ENCODE measurements at places on chromosomes 13 and 19.

GRCh38 chr13:26071691-26072090 is 19.9 kb upstream of the SHISA2 start:
- no peak overlapping the region for H3K27ac ChIP-seq
- DNase-seq: no peak
- H3K36me3 ChIP-seq: no peaks in the 10 kb centered on the region
- no peaks in the 10 kb centered on the region for H3K4me1 ChIP-seq
- H3K27me3 ChIP-seq: no peaks in the 10 kb centered on the region

- DNase-seq: no peak
- H3K27me3 ChIP-seq: no peaks in the 10 kb centered on the region
- H3K4me1 ChIP-seq: no peaks in the 10 kb centered on the region
- H3K4me3 ChIP-seq: no peak overlapping the region
- H3K36me3 ChIP-seq: no peaks in the 10 kb centered on the region
Observed at GRCh38 chr13:65468628-65469027, 1761.5 kb downstream of the PCDH9 start.

DNA sequence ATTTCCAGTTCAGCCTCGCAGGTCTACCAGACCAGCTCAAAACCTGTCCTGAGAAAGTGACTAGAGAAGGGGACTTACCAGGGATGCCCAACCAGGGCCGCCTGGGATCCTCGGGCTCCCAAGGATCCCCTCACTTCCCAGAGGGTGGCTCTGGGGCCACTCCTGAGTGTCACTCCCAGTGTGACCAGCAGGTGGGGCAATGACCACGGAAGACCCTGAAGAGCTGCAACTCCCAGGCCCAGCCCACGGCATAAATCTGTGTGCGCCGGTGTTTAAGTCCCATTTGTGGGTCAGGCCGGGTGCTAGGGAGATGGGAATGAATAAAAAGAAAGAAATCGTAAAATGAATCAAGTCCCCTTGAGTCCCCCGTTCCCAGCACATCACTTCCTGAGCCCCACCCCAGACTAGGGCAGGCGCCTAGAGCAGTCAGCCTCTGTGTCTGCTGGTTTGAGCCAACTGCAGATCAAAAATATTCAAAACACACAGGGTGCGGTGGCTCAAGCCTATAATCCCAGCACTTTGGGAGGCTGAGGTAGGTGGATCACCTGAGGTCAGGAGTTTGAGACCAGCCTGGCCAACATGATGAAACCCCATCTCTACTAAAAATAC is 10.7 kb downstream of the PTGIR start:
- no peaks in the 10 kb centered on the region for H3K27me3 ChIP-seq
- H3K4me3 ChIP-seq: no peak overlapping the region
- peaks cover 20% of the 10 kb centered on the region for H3K4me1 ChIP-seq
- peak overlapping the region; percentile 25 for H3K27ac ChIP-seq
- peaks cover 9% of the 10 kb centered on the region for H3K36me3 ChIP-seq

DNA sequence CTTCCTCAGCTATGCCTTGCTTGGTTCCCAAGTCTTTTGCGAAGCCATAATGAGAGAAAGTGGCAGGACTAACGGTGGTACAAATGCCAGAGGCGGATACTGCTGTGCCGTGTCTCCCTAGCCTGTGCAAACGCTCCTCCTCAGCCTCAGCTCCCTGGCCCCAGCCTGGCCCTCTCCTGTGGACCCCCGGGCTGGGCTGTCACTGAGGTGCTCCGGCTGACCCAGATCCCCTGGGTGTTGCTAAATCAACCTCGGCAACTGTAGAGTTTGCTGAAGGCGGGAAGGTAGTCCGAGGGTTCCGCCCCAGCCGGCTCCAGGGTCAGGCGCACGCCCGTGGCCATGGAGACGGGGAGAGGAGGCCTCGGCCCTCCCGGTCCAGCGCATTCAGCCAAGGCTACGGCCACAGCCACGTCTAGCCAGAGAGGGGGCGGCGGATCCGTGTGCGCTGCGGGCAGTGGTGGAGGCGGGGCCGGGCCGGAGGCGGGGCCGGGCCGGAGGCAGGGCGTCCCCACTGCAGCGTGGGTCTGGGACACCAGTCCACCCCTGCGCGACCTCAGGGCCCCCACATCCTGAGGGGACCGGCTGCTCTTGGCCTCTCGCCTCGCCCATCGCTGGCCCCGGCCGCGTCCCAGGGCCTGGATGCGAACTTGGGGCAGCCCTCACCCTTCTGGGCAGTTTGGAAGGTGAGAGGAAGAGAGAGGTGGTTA is 16.4 kb upstream of the ZNF492 start:
- H3K4me3 ChIP-seq: peak overlapping the region; percentile 55
- DNase-seq: no peak
- no peak overlapping the region for H3K27ac ChIP-seq
- H3K4me1 ChIP-seq: no peaks in the 10 kb centered on the region

DNA sequence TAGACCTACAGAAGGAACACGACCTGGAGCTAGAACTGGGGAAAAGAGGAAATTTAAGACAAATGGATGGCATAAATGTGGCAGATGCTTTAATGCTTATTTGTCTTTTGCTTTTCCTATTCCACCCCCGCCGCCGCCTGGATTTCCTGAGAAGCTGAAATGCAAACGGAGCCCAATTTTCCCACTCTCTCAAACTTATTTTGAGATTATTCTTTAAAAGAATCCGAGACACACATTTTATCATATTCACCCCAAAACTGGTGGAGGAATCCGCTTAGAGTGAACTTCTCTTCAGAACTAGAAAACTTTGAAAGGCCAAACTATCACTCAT is 5.8 kb downstream of the POU4F1 start:
- no peak for DNase-seq
- H3K4me1 ChIP-seq: peaks cover 9% of the 10 kb centered on the region
- H3K4me3 ChIP-seq: no peak overlapping the region
- no peak overlapping the region for H3K27ac ChIP-seq

DNA sequence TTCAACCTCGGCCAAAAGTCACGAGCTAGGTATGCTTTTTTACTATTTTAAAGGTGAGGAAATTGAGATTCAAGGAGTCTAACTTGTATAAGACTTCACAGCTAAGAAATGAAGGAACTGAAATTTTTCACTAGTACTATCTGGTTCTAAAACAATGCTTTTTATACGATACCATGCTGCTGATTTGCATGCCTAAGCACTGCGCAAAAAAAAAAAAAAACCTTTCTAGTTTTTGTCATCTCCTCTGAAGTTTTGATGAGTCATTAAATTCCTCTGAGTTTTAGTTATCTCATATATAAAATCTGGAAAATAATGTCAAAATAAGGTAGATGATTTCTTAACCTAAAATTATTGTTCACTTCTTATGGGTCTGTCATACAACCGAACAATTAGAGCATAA is 28.0 kb upstream of the UFM1 start:
- no peaks in the 10 kb centered on the region for H3K4me1 ChIP-seq
- DNase-seq: no peak
- no peak overlapping the region for H3K4me3 ChIP-seq
- no peak overlapping the region for H3K27ac ChIP-seq
- no peaks in the 10 kb centered on the region for H3K27me3 ChIP-seq

DNA sequence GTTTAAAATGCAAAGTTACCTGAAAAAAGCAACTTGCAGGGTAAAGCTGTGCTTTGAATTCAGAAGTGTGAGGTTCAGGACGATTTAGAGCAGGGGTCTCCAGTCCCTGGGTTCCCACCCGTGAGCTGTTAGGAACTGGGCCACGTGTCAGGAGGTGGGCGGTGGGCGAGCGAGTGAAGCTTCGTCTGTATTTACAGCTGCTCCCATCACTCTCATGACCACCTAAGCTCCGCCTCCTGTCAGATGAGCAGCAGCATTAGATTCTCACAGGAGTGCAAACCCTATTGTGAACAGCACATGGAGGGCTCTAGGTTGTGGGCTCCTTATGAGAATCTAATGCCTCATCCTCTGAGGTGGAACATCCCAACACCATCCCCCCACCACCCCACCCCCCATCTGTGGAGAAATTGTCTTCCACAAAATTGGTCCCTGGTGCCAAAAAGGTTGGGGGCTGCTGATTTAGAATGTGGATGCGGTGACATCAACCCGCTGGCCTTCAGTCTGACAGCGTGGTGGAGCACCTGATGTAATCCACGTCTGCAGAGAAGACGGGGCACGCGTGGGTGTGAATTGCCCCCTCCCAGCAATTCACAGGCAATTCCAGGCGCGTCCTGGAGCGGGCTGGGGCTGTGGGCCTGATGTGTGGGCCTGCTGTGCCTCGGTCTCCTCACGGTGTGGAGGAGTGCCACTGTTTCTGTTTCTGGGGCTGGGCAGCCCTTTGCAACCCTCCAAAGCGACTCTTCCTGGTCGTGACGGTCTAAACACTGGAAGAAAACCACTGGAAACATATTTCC is 214.0 kb upstream of the SOX1 start:
- no peak for DNase-seq
- no peak overlapping the region for H3K4me3 ChIP-seq
- no peaks in the 10 kb centered on the region for H3K27me3 ChIP-seq
- no peaks in the 10 kb centered on the region for H3K36me3 ChIP-seq
- no peaks in the 10 kb centered on the region for H3K4me1 ChIP-seq

DNA sequence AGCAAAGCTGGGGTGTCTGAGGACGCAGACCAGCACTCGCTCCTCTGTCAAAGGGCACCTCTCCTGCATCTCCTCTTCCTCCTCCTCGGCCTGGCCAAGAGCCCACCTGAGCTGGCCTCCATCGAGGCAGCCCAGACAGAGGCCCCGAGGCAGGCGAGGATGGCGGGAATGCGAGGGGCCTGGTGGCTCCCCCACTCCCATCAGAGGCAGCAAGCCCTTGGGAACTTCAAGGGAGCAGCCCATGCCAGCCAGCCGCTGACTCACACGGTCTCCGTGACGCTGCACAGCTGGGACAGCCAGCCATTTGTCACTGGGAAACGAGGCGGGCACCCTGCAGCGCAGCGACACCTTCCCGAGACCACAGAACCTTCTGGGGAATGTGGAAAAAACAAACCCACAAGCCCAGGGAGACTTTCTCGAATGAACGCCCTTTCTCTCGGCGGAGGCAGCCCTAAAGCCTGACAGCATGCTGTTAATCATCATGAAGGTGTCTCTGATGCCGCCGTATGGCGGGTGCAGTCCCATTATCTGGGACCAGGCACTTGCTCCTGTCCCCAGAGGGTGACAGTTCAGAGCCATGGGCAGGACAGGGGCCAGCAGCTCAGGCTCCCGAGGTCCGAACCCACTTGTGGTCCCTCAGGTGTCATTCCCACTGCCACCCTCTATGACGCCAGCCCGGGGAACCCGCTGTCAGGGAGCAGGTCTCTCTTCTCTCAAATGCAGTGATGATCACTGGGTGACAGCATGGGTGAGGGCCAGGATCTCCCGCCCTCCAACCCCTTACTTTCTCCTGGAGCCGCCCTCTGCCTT is 53.0 kb downstream of the PEPD start:
- H3K4me3 ChIP-seq: no peak overlapping the region
- no peak overlapping the region for H3K27ac ChIP-seq
- DNase-seq: no peak

DNA sequence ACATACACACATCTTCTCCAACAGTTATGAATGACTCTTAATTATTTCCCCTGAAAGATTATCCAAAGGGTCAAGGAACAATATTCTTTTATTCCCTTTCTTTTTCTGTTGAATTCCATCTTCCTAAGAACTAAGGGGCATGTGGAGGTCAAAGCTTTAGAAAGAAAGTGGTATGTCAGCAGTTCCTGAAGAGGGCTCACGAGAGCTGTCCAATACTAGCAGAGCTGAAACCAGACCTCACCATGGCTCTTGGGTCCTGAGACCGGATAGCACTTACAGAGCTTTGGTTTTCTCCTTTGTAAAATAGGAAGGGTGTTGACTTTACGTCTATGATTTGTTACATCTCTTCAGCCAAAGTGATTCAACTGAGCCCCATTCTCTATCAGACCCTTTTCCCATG is 109.8 kb upstream of the FREM2 start:
- no peaks in the 10 kb centered on the region for H3K27me3 ChIP-seq
- DNase-seq: no peak
- no peak overlapping the region for H3K27ac ChIP-seq
- no peak overlapping the region for H3K4me3 ChIP-seq
- H3K36me3 ChIP-seq: no peaks in the 10 kb centered on the region

DNA sequence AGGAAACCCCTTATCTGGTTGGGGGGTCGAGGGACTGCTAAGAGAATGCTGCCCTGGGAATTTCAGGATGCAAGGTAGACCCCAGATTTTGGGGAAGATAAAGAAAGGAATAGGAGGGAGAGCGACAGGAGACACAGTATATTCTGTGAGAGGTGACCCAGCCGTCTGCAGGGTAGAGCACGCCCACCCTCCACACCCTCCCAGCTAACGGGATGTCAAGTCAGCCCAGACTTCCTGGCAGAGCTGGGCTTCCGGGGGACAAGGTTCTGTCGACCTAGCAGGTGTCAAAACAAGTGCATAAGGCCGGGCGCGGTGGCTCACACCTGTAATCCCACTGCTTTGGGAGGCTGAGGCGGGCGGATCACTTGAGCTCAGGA is 695 bp upstream of the PRR36 start:
- no peaks in the 10 kb centered on the region for H3K36me3 ChIP-seq
- no peak overlapping the region for H3K4me3 ChIP-seq
- peaks cover 6% of the 10 kb centered on the region for H3K27me3 ChIP-seq
- H3K4me1 ChIP-seq: peaks cover 24% of the 10 kb centered on the region

DNA sequence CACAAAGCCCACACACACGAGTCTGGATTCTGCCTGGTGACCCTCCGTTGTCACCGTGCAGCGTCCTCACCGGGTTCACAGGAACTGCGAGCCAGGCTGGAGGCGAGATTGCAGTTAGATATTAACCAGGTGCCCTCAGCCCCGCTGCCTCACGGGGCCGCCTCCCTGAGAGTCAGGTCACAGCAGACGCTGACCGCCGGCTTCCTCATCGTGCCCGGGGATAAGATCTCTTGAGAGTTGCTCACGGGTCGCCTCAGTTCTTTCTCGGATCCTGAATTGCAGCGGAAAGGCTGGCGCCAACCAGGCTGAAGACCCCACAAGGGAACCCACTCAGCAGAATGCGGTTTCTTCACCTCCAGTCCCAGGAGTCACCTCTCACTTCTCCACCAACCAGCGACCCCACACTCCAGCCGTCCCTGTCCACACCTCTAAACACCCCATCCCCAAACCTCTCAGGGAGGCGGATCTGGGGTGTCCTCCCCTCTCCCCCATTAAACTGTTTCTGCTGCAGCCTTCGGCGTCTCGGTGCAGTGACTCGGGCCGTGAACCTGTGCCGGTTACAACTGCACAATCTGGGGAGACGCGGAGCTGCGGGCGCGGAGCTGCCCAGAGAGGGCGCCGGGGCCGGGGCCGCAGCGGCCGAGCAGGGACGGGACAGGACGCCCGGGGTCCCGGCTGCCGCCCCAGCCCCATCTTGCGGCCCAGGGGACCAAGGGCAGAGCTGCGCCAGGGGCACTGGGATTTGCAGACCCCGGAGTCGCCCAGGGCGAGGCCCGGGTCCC is 591 bp downstream of the ZNF823 start:
- peak overlapping the region; percentile 88 for H3K4me3 ChIP-seq
- H3K4me1 ChIP-seq: peaks cover 24% of the 10 kb centered on the region
- H3K27me3 ChIP-seq: no peaks in the 10 kb centered on the region
- H3K36me3 ChIP-seq: no peaks in the 10 kb centered on the region
- H3K27ac ChIP-seq: peak overlapping the region; percentile 70
- peak; percentile 2 for DNase-seq

- no peaks in the 10 kb centered on the region for H3K36me3 ChIP-seq
- no peaks in the 10 kb centered on the region for H3K4me1 ChIP-seq
- no peaks in the 10 kb centered on the region for H3K27me3 ChIP-seq
- no peak overlapping the region for H3K4me3 ChIP-seq
Observed at GRCh38 chr19:8081569-8082550, 29.3 kb downstream of the CCL25 start.

Data from thoracic aorta (tissue), 2 donors.